ENCODE measurements at places on chromosomes 11 and 22.

DNA sequence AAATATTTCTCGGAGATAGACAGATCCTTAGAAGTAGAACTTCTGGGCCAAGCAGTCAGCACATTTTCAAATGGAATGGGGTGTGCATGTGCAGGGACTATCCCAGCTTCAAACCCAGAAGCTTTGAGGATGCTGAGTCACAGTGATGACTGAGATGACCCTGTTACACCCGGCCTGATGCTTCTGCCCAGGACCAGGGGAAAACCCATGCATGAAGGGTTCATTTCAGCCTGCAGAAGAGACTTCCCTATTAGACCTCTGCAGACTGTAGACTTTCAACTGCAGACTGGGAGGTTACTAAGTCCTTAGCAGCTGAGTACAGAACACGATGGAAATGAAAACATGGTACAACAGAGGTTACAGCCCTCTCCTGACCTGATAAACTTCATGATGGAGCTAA lies 3.6 kb upstream of the OR2AT4 start:
- peak; percentile 66 for DNase-seq

DNA sequence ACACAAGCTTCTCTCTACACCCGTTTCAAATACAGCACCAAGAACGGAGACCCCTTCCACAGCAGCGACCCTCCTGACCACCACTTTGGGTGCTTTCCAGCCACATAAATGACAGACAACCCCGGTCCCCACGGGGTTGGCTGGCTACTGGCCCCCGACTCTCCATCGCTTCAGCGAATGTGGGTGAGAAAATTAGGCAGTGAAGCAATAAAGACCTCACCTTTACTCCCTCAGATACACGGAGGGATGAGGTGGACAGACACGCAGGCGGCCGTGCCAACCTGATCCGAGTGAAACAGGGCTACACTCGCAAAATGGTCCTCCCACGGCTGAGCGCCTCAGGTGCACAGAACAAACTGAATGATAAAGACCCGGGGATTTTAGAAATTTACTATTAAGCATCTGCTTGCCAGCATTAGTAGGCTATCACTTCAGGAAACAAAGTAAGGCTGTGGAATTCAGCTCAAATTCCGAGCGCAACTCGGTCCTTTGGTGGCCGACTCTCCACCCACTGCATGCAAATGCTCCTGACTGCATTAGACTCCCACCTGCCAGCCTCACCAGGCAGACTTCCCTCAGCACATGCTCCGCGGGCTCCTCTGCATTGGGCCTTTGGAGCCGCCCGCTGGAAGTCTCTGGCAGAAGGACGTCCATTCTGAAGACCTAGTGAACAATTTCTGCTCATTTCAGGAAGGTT lies 12.8 kb upstream of the EFCAB6 start:
- DNase-seq: no peak

GRCh38 chr11:576811-577610 lies 741 bp downstream of the PHRF1 start:
- DNase-seq: no peak

DNA sequence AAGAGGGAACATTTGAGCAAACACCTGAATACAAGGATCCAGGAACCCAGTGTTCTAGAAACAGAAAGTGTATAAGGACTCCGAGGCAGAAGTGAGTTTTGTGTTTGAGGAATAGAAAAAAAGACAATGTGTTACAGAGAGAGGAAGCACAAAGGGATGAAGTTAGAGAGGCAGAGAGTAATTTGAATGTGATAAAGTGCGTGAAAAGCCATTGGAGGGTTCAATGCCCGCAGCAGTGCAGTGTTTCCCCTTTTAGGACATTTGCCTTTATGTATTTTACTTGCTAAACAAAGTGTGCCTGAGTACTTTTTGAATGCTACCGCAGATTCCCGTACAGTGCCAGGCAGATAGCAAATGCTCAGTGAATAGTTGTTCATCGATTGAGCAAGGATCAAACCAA lies 508.5 kb downstream of the RAB38 start:
- DNase-seq: no peak
